ENCODE measurements at places on chromosomes 11 and 22.
A peak's percentile ranks its signal among the peaks of the same experiment; 100 is the strongest.

DNA sequence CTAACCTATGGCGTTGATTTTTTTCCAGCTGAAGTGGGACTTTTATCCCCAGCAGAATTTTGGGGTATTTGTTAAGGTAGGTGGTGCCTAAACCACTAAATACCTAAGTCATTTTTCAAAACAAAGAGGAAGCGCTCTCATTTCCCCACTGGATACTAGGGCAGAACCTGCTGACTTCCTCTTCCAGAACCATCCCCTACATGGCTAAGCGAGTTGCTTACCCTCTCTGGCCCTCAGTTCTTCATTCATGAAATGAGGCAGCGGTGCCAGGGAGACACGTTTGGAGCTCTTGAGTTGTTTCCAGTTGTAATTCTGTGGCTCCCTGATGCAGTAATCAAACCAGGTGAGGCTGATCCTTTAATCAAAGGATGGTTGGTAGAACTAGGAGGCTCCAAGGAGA lies 10.0 kb upstream of the MTMR3 start:
- DNase-seq = no peak

GRCh38 chr11:74933765-74934164 lies 15.1 kb downstream of the XRRA1 start:
- no peak for DNase-seq

- no peak for DNase-seq
These were observed 575 bp downstream of the DUSP18 start for GRCh38 chr22:30667107-30667493.

DNA sequence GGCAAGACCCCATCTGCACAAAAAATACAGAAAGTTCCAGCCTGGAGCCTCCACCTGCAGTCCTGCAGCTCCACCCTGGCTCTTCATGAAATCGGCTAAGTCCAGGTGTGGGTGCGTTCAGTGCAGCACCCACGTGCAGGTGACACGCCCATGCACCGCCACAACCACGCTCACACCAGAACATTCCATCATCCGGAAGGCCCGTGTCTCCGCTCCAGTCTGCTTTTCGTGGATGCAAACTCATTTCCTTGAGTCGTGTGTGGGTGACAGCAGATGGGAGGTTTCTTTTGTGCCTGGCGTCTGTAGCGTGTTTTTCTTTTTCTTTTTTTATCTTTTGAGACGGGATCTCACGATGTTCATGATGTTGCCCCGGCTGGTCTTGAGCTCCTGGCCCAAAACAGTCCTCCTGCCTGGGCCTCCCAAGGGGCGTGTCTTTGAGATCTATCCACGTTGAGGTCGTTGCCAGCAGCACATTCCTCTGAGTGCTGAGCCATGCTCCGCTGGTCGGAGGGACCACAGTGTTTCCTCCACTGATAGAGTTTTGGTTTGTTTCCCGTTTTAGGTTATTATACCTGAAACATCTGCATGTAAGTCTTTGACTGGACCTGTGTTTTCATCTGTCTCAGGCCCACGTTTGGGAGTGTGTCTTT lies 7.2 kb downstream of the PTDSS2 start:
- DNase-seq = no peak

DNA sequence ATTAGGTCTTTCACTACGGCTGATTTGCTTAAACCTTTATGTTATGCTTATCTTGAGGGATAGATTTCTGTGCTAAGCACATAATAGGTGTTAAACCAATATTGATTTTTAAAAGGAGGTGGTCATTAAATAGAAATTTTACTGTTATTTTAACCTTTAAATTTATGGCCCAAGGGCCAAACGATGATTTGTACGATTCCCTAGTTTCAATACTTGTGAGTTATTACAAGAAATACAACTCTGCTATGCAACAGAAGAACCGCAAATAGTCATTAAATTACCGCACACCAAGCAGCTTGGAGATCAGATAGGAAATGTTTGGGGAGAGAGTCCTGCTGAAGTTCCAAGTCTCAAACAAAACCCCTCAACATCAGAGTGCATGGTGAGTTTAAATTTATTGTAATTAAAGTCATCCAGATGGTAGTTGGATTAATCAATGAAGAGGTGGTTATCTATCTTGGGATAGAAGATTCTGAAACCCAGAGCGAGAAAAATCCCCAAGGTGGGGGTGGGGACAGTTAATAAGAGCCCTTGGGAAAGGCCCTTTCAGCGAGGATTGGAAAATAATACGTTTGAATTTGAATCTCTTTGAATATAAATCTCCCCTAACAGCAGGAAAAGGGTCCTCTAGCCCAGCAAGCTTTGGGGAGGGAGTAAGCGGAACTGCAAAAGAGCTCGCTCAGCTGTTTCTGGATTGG lies 805 bp upstream of the QSER1 start:
- no peak for DNase-seq

DNA sequence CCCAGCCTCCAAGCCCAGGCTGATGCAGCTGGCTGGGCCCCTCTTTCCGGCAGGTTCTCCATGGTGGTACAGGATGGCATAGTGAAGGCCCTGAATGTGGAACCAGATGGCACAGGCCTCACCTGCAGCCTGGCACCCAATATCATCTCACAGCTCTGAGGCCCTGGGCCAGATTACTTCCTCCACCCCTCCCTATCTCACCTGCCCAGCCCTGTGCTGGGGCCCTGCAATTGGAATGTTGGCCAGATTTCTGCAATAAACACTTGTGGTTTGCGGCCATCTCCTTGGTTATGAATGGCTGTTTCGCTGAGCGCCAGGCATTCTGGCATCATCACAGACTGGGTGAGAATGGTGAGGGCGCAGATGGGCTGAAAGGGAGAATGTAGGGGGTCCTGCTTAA lies 3.6 kb downstream of the PRDX5 start:
- DNase-seq = peak; percentile 87

DNA sequence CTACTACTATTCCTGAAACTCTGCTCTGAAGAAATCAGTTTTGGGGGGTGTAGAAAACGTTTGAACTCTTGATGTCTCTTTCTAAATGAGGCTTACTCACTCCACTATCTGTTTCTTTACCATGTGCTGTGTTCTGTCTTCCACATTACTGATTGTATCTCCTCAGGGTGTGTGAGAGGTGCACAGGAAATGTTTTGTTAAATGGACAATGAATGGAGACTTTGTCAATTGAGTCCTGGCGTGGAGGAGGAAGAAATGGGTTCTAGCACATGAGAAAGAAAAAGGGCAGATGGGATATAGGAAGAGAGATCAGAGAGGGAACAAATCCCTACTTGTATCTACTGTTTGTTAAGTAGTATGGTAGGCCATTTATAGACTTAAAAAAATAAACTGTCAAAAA lies 577.1 kb upstream of the CCDC90B start:
- DNase-seq = no peak

DNA sequence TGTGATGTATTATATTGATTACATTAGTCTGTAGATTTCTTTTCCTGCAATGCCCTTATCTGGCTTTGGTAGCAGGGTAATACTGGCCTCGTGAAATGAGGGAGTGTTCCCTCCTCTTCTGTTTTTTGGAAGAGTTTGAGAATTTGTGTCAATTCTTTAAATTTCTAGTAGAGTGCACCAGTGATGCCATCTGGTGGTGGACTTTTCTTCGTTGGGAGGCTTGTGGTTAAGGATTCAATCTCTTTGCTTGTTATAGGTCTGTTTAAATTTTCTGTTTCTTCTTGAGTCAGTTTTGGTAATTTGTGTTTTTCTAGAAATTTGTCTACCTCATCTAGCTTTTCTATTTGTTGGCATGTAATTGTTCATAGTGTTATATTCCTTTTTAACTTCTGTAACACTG lies 18.9 kb downstream of the SHANK3 start:
- DNase-seq = no peak

DNA sequence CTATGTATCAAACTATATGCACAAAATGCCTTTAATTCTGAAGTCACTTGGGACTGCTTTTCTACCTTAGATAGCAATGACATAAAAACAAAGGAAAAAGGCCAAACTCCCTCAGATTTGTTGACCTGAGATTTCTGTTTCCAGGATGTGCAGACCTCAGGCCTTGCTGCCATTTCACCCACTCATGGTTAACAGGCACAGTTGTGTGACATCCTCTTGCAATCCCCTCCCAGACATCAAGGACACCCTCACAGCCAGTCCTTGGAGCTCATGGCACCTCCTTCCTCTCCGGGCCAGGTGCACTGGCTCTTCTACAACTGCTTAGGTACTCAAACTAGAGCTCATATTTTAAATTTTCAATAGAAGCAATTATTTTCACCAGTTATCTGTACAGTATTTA lies 37.3 kb downstream of the SERPIND1 start:
- DNase-seq = no peak

DNA sequence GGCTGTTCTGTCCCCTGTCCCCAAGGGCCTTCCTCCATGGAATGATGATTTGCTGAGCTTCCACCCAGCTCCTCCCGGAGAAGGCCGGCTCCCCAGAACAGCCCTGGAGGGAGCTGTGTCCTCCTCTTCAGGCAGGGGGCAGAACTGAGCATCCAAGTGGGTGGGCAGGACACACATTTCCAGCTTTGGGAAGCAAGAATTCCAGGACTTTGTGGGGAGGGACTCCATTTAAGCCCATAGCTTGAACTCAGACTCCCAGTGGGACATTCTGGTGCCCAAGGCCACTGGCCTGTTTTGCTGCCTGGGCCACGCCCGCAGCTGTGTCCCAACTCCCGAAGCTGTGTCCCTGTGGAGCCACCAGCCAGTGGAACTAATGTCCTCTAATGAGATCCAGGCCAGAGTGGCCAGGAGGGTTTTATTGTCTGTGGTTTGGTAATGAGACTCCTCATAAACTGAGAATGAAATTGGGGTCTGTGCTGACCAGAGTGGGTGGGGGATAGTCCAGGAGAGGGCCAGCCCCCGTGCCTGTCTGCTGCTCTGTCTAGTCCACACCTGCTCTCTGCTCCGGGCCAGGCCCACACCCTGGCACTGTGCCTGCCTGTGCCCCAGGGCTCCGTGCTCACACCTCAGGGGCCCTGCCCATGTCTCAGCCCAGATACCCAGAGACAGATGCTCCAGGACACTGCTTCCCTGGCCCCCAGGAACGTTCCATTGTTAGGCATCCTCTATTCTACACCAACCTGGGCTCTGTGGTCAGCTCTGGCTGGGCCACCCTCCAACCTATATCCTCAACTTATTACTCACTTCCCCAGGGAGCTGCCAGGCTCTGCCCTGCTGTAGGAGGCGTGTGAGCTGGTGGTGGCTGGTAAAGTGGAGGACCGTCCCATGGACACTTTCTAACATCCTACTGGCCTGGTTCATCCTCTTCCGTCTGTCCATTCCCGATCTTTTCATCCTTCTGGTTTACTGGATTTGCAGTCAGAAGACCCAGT lies 7.6 kb downstream of the NECTIN1 start:
- DNase-seq = peak; percentile 31

DNA sequence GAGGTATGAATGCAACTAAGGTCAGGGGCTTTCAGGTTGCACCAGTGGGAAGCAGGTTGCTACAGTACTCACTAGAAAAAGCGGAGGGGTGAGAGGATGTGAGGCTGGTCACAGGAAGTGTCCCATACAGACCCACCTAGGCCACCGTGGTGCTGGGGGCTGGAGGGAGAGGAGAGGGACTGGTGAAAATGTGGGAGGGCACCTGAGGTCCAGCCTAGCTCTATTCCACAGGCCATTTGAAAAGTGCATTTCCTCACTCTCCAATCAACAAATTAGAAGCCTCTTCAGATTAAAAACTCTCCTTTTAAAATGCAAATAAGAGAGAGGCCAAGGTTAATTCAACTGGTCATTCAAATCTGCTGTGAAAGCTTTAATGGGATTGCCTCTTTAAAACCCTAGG lies 38.6 kb upstream of the NCAM1 start:
- no peak for DNase-seq

DNA sequence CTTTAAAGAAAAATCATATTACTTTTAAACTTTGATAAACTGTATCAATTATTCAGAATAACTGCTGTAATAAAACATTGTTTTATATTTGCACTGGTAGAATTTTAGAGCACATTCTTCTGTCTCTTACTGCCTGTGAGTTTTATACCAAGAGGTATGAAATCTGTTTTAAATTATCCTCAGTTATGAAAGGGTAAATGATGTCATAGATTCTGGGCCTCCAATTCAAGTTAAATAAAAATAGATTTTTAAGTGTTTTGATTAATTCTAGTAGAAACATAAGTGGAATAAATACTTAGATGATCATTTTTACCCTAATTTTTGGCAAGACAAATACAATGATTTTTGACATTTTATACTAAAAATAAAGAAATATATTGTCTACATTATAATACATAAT lies 93.0 kb downstream of the GUCY1A2 start:
- DNase-seq = no peak

DNA sequence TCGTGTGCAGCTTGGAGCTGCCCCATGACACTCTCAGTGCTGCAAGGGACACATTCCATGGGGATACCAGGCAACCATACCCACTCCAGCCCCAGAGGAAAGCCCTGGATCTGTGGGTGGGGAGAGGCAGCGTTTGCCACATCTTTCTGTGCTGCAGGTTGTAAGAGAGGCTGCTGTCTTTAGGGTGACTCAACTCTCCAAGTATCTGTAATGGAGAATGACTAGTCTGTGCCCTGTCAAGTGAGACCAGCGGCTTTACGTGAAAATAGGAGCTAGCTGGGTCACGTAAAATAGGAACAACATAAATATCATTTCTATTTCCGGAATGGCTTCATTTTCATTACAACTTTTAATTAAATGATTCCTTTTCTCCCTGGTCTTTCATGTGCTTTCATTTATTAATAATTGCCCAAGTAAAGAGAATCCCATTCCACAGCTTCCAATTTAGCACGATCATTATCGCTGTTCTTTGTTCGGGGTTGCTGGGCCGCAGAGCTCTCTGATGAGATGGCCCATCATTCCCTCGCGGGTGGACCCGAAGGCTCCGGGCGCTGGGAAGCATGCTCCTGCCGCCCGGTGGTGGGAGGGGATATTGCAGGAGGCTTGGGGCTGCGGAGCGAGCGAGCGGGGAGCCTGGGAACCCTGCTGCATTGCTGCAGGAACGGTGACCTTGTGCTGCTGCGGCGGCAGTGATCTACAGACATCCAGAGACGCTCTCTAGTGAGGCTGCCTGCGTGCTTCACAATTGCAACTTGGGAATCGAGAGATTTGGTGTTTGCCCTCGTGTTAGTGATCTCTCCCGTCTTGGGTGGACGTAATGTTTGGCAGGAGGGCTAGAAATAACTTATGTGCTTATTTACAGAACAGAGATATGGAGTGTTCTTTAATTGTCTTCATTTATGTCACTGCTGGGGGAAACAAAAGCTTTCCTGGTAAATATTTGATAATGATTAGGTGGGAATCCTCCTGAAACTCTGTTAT lies 10.6 kb downstream of the SLC6A5 start:
- peak; percentile 43 for DNase-seq

GRCh38 chr11:45391168-45391850 lies 105.2 kb upstream of the SYT13 start:
- DNase-seq = no peak

Data from NCI-H226 (cell line).